CD8-positive, alpha-beta memory T cell (primary cell): ENCODE measurements at places on chromosomes 5 and 9. TPM values are rescaled to one million over a fixed set of nuclear protein-coding genes. Genes with fewer than 3 reads are reported as not detected.

DNA sequence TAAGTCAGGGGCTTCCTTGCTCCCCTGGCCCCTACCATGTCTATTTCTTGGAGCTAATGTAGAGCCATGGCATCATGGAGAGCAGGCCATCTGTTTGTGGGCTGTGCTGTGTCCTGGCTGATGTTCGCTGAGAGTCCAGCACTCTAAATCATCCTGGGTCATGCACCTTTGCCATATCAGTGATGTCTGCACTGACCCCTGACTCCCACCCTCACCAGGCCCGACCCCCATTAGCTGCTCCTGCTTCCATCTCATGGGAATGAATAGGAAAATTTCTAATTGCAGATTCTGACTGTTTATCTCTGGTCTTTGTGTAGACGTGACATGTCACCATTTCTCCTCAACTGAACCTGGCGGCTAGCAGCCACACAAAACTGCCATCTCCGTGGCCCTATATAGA, 236.9 kb downstream of the NSG2 start:
- no peak for DNase-seq
- H3K27ac ChIP-seq: no peak overlapping the region
- H3K4me3 ChIP-seq: no peak overlapping the region
- no peaks in the 10 kb centered on the region for H3K27me3 ChIP-seq

DNA sequence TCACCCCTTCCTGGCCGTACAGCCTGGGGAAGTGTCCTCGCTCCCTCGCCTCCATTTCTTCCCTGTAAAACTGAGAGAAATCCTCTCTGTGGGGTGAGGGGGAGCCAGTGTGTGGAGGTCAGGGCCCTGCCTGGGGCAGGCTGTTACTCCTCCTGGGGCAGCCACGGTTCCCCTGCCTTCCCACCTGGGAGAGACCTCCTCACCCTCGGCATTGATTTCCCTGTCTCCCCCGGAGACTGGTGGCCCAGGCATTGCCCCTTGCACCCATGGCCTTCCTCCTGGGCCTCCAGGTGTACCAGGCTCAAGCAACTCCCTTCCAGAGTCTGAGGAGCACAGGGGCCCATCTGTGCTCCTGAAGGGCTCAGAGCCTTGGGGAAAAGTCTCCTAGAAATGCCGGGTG, 75.6 kb upstream of the RNU6ATAC start:
- no peak overlapping the region for H3K4me3 ChIP-seq
- no peak overlapping the region for H3K27ac ChIP-seq
- H3K27me3 ChIP-seq: no peaks in the 10 kb centered on the region
- H3K4me1 ChIP-seq: no peaks in the 10 kb centered on the region
- H3K36me3 ChIP-seq: no peaks in the 10 kb centered on the region

DNA sequence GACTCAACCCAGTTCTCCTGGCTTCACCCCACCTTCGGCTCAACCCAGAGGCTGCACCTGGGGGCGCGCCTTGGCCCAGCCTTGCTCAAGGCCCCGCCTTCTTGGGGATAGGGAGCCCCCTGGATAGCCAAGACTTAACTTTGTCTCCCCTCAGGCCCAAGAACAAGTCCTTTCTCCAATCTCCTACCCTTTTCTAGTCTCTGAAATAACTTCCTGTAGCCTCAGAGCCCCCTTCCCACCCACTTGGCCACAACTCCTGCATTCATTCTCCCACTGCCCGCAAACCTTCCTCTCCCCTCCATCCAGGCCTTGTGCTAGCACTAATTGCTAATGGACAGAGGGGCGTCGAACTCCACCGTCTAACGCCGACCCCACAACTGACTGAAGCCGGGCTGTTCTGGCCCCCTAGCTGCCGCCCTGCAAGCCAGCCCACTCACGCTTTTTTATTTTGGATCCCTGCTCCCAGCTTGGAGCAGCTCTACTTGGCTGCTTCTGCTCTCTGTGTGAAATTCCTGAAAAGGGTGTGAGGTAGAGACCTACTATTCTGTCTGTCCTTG, 579 bp upstream of the ASTN2 start:
- H3K4me3 ChIP-seq: no peak overlapping the region
- DNase-seq: no peak
- peaks cover 9% of the 10 kb centered on the region for H3K27me3 ChIP-seq

The AFF4 gene
- 26.3 TPM for total RNA-seq

The CATSPER3 gene
- 0.18 TPM for total RNA-seq

GRCh38 chr5:58011301-58011700, 448.6 kb downstream of the PLK2 start:
- H3K27me3 ChIP-seq: no peaks in the 10 kb centered on the region
- no peak overlapping the region for H3K4me3 ChIP-seq
- no peaks in the 10 kb centered on the region for H3K36me3 ChIP-seq

The GLDC gene
- total RNA-seq: 3.8 TPM

GRCh38 chr5:179370490-179371120, 25.3 kb upstream of the ADAMTS2 start:
- no peak for DNase-seq
- no peaks in the 10 kb centered on the region for H3K36me3 ChIP-seq
- H3K4me1 ChIP-seq: no peaks in the 10 kb centered on the region
- H3K4me3 ChIP-seq: no peak overlapping the region
- H3K27ac ChIP-seq: no peak overlapping the region

- no peaks in the 10 kb centered on the region for H3K4me1 ChIP-seq
- no peak within 1 kb of the TSS for H3K27ac ChIP-seq
- no peak within 1 kb of the TSS for H3K4me3 ChIP-seq
- H3K27me3 ChIP-seq: no peaks in the 10 kb centered on the region
Observed at GRCh38 chr9:112890106-112891081, at the start of gene SLC46A2. SLC46A2 (minus strand) TSS chr9:112890876; CDS start chr9:112890681, 195 bp downstream.

The SPAAR gene
- total RNA-seq: not detected

- H3K4me1 ChIP-seq: no peaks in the 10 kb centered on the region
- no peaks in the 10 kb centered on the region for H3K27me3 ChIP-seq
- no peaks in the 10 kb centered on the region for H3K36me3 ChIP-seq
- H3K27ac ChIP-seq: no peak overlapping the region
- no peak for DNase-seq
- H3K4me3 ChIP-seq: no peak overlapping the region
Observed at GRCh38 chr9:79555474-79556089, 16.2 kb upstream of the TLE4 start.

GRCh38 chr5:54516051-54516655, 1.4 kb upstream of the SNX18 start:
- no peak overlapping the region for H3K4me3 ChIP-seq
- H3K4me1 ChIP-seq: peaks cover 24% of the 10 kb centered on the region
- H3K27ac ChIP-seq: no peak overlapping the region
- H3K27me3 ChIP-seq: no peaks in the 10 kb centered on the region
- no peak for DNase-seq

DNA sequence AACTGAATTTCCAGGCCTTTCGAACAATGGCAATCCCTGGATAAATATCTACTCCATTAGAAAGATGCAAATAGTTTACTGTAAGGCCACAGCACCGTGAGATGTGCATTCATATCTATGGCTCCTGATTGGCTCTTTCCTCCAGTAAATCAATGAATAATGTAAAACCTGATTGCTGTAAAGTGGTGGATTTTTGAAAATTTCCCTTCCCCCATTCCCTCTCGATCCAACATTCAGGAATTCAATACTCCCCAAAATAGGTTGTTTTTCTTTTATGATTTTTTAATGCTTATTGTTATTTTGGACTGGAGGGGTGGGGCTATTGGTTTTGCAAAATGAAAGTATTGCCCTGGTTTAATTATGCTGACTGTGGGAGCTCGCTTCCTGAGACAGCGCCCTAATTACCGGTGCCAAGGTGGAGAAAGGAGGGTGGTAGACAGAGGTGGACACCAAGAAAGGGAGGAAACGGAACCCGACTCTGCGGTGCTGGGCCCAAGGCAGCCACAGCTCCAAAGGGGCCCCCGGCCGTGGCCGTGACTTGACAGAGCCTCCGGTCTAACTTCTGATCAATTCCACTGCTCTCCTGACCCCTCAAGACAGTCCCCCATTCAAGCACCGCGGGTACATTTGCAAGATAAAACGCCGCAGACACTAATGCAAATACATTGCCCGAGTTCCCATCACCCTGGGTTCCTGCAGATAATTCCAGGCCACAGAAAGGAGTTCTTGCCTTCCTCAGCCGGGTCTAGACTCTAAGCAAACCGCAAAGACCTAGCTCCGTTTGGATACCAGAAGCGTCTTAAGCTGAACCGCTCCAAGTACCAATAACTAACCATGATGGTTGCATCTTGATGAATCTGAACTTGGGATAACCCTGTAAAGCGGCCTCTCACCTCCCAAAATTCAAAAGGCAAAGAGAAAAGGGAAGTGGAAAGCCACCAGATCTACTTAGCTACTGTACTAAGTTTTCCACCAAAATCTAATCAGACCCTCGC, 211.2 kb downstream of the MEF2C start:
- DNase-seq: no peak
- H3K4me3 ChIP-seq: no peak overlapping the region
- H3K4me1 ChIP-seq: peaks cover 12% of the 10 kb centered on the region
- no peaks in the 10 kb centered on the region for H3K36me3 ChIP-seq
- no peak overlapping the region for H3K27ac ChIP-seq

- peaks cover 4% of the 10 kb centered on the region for H3K4me1 ChIP-seq
- H3K27ac ChIP-seq: no peak overlapping the region
- H3K4me3 ChIP-seq: no peak overlapping the region
- DNase-seq: no peak
- H3K27me3 ChIP-seq: no peaks in the 10 kb centered on the region
Observed at GRCh38 chr9:124125651-124125977, 114.0 kb downstream of the LHX2 start.

The SKP2 gene
- 56.4 TPM for total RNA-seq

The MRRF gene
- 75.9 TPM for total RNA-seq

DNA sequence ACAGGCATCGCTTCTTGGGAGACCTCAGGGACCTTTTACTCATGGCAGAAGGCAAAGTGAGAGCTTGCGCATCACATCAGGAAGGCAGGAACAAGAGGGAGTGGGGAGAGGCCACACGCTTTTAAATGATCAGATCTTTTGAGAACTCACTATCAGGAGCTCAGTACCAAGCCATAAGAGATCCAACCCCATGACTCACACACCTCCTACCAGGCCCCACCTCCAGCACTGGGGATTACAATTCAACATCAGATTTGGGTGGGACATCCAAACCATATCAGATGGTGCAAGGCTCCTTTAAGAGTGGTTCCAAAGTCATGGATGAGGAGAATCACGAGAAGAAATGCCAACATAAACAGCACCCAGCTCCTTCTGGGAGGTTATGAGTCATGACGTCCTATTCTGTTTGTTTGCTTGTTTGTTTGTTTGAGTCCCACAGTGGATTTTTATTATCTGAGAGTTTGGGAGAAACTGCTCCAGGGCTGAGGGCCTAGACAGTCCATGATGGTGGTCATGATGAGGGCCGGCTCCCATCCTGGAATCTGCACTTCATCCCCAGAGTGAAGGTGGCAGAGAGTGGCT, 453.5 kb downstream of the GADD45G start:
- H3K27ac ChIP-seq: no peak overlapping the region
- no peaks in the 10 kb centered on the region for H3K4me1 ChIP-seq
- no peak overlapping the region for H3K4me3 ChIP-seq
- H3K27me3 ChIP-seq: no peaks in the 10 kb centered on the region

GRCh38 chr9:116360016-116360415, 206.4 kb downstream of the PAPPA start:
- no peak overlapping the region for H3K4me3 ChIP-seq
- H3K27ac ChIP-seq: no peak overlapping the region
- no peak for DNase-seq
- H3K36me3 ChIP-seq: no peaks in the 10 kb centered on the region
- no peaks in the 10 kb centered on the region for H3K4me1 ChIP-seq

DNA sequence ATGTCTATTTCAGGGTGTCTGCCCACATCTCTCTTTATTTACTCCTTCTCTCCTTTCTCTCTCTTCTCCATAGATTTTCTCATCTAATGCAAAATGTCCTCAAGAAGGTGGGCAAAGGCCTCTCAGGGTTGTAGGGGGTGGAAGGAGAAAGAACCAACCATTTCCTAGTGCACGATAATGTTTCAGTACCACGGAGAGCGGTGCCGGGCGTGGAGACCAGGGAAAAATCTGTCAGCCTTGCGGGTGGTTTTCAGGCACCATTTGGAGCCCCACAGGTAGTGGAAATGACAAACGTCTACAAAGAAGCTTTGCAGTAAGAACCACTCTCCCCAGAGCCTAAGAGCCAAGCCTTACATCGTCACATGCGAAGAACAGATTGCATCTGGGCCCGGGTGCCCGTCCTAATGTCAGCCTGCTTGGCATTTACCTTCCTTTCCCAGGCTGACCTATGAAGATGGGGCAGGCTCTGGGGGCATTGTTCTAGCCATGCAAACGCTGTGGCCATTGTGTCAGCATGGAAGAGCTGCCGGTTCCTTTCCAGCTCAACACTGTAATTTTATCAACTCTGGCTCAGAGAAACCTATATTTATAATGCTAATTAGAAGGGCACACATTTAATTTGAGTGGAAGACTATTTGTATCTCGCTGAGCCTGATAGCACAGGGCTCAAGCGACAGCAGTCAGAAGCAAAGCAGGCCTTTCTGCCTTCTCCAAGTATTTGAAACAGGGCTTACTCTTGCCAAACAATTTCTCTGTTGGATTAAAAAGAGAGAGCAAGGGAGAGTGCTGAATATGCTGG, 430.1 kb upstream of the WWC1 start:
- H3K36me3 ChIP-seq: no peaks in the 10 kb centered on the region
- no peak overlapping the region for H3K4me3 ChIP-seq
- H3K27me3 ChIP-seq: no peaks in the 10 kb centered on the region
- no peak overlapping the region for H3K27ac ChIP-seq
- no peak for DNase-seq
- no peaks in the 10 kb centered on the region for H3K4me1 ChIP-seq

The MAP1B gene
- total RNA-seq: 0.18 TPM

DNA sequence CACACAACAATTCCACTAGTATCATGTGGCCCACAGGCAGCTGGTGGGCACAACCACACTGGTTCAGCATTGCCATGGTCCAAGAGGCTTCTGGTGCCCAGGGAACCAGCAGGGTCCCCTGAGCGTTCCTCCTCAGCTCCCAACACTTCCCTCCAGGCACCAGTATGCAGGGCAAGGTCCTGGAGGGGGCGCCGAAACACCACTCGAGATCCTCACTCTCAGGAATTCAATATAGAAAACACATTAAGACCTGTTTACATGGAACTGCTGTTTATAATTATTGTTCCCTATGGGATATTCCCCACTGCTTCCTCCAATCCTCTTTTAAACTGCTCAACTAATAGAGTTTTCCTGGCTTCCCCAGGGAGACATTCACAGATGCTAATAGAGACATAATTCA, 91.9 kb upstream of the GABRP start:
- DNase-seq: no peak
- no peak overlapping the region for H3K4me3 ChIP-seq
- H3K27me3 ChIP-seq: no peaks in the 10 kb centered on the region
- no peak overlapping the region for H3K27ac ChIP-seq
- no peaks in the 10 kb centered on the region for H3K36me3 ChIP-seq
- H3K4me1 ChIP-seq: no peaks in the 10 kb centered on the region

The MARCOL gene
- not detected for total RNA-seq

The CARTPT gene
- total RNA-seq: not detected

The IL31RA gene
- not detected for total RNA-seq

GRCh38 chr5:123671711-123672456, 159.9 kb downstream of the CSNK1G3 start:
- no peaks in the 10 kb centered on the region for H3K27me3 ChIP-seq
- no peak overlapping the region for H3K4me3 ChIP-seq
- H3K27ac ChIP-seq: no peak overlapping the region
- no peaks in the 10 kb centered on the region for H3K36me3 ChIP-seq
- no peak for DNase-seq

GRCh38 chr9:28206280-28206679, 633.0 kb upstream of the C9orf72 start:
- no peaks in the 10 kb centered on the region for H3K36me3 ChIP-seq
- DNase-seq: no peak
- no peaks in the 10 kb centered on the region for H3K27me3 ChIP-seq
- H3K4me1 ChIP-seq: no peaks in the 10 kb centered on the region

The HTR4 gene
- not detected for total RNA-seq

The ASTN2 gene
- 4.1 TPM for total RNA-seq

GRCh38 chr9:73213300-73213699, 61.6 kb downstream of the ANXA1 start:
- H3K27ac ChIP-seq: no peak overlapping the region
- no peaks in the 10 kb centered on the region for H3K4me1 ChIP-seq
- H3K36me3 ChIP-seq: no peaks in the 10 kb centered on the region
- no peaks in the 10 kb centered on the region for H3K27me3 ChIP-seq
